ENCODE measurements at places on chromosomes 1 and 21.

GRCh38 chr1:5572794-5573193, 419.4 kb downstream of the NPHP4 start:
- no peak for DNase-seq

DNA sequence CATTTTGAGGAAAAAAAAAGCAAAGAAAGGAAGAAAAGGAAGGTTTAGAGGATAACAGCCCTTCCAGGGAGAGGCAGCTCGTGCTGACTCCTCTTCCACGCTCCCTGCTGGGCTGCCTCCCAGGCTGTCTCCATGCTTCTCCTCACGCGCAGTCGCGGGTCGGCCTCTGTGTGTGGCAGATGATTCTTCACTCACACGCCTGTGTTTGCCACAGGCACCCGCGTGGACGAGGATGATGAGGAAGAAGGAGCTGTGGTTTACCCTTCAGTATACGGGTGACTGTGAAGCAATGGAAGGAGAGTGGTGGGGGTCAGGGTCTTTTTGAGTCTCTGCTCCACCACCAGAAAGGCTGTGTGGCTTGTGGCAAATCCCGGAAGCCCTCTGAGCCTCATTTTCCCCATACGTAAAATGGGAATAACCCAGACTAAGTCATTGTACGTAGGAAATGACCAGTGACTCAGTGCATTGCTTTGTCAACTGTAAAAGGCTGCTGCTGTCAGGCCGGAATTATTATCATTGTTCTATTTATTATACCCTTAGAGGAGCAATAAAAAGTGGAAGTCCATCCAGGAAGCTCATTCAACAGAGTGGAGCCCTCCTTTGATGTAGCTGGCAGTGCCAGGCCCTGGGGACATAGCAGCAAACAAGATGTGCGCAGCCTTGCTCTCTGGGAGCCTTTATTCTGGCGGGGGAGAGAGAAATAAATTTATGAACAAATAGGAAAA, 11.9 kb upstream of the SH2D2A start:
- DNase-seq, result no peak

- no peak for DNase-seq
Measured at GRCh38 chr1:171904778-171905450, 63.6 kb downstream of the DNM3 start.

GRCh38 chr1:156696755-156697154, 8.6 kb downstream of the CRABP2 start:
- no peak for DNase-seq

DNA sequence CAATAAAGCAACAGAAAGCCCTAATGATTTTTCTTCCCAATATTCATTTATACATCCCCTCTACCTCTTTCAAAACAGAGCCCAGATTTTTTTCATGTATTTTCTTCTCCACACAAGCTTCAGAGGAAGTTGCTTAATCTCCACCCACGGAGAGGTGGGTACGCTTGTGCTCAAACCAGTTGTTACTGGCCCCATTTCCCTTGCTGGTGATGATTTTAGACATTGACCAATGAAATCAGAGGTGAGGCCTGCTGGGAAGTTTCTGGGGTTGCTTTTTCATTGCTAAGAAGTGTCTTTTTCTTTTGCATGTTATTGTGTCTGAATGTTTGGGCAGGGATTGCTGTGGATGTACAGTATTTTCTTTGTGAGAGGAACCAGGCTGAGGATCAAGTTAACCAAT, 448.1 kb upstream of the B3GALT2 start:
- DNase-seq, result peak; percentile 22

DNA sequence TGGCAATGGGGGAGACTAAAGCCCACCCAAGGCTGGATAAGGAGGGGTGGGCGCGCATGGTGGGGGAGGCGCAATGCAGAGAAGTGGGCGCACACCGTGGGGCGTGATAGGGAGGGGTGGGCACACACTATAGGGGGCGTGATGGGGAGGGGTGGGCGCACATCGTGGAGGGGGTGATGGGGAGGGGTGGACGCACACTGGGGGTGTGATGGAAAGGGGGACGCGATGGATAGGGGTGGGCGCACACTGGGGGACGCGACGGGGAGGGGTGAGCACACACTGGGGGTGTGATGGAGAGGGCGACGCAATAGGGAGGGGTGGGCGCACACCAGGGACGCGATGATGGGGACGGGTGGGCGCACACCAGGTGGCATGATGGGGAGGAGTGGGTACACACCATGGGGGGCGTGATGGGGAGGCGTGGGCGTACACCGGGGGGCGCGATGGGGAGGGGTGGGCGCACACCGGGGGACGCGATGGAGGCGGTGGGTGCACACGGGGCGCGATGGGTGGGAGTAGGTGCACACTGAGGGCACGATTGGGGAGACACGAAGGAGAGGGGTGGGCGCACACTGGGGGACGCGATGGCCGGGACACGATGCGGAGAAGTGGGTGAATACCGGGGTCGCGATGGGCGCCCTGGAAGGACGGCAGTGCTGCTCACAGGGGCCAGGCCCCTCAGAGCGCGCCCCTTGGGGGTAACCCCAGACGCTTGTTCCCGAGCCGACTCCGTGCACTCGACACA, 929 bp downstream of the SUMO3 start:
- no peak for DNase-seq

- peak; percentile 62 for DNase-seq
Measured at GRCh38 chr1:82565546-82565945, 764.8 kb downstream of the ADGRL2 start.

GRCh38 chr1:202964791-202965410, 2.2 kb downstream of the CYB5R1 start:
- DNase-seq, result peak; percentile 78

GRCh38 chr1:66984491-66984890, 59.7 kb downstream of the MIER1 start:
- DNase-seq, result no peak

DNA sequence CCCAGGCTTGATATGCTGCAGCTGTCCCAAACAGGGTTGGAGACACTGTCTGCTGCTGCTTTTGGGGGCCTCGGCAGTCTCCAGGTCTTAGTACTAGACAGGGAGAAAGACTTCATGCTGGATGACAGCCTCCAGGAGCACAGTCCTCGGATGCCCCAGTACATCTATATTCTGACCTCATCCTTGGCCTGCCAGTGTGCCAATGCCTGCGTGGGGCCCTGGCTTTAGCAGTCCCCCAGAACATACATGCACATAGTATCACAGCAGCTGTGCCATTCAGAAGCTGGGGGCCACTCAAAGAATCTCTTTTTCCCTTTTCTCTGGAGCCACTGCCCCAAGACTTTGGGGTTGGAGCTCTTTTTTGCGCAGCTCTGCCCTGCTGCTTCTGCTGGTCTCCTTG, 4.4 kb upstream of the ZSCAN20 start:
- no peak for DNase-seq

DNA sequence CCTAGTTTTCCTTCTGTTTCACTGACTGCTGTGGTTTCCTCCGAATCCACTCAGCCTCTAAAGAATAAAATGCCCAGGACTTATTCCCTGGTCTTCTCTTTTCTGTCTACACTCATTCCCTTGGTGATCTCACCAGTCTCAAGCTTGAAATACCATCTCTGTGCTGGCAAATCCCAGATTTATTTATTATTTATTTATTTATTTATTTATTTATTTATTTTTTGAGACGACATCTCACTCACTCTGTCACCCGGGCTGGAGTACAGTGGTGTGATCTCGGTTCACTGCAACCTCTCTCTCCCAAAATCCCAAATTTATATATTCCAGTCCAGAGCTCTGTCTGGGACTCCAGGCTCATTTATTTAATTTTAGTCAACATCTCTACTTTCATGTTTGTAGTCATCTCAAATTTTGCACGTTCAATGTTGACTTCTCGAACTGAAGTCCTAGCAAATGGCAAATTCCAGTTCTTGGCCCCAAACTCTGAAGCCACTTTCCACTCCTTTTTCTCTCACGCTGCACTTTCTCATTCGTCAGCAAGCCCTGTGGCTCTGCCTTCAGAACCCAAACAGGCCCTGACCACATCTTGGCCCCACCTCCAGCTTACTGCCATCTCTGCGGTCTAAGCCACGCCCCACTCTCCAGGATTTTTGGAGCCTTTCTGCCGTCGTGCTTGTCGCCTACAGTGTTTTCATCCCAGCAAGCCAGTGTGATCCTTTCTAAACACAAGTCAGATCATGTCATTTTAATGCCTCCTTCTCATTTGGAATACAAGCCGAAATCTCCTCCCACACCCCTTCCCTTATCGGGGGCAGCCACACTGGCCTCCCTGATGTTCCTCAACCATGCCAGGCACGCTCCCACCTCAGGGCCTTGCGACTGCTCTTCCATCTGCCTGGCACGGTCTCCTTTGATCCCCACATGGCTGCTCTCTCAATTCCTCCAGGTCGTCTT, 14.2 kb upstream of the TENT5B start:
- DNase-seq, result peak; percentile 58

DNA sequence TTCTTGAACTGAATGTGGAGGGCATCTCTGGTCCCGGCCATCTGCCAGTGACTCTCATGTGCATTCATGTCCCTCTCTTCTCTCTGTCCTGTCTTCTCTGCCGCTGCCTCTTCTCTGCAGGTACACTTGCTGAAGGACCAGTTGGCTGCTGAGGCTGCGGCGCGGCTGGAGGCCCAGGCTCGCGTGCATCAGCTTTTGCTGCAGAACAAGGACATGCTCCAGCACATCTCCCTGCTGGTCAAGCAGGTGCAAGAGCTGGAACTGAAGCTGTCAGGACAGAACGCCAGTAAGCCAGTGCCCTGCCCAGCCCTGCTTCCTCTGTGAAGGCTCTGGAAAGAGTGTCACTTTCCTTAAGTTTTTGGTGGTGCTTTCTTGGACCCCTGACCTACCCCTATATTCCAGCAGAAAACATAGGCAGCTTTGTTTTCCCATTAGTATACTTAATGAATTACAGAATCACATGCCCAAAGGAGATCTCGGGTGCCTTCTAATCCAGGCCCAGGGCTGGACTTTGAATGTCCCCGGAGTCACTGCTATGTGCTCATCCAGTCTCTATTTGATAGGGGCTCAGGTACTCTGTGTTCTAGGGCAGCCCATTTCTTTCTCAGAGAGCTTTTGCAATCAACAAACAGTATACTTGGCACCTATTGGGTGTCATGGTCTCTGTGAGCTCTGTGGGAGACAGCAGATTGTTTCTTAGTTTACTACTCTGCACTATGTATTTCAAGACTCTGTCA, 11.2 kb downstream of the SPATA46 start:
- DNase-seq, result no peak

- no peak for DNase-seq
Measured at GRCh38 chr1:211231873-211232272, 27.3 kb upstream of the RCOR3 start.

- no peak for DNase-seq
Measured at GRCh38 chr21:22201126-22201525, 1202.9 kb downstream of the NCAM2 start.

GRCh38 chr1:190739926-190740325, 262.3 kb upstream of the BRINP3 start:
- DNase-seq, result peak; percentile 4

GRCh38 chr1:70333245-70333644, 21.3 kb downstream of the ANKRD13C start:
- no peak for DNase-seq

- peak; percentile 62 for DNase-seq
Measured at GRCh38 chr1:180231506-180231921, 1.4 kb downstream of the LHX4 start.

GRCh38 chr1:89310505-89310904, 37.8 kb upstream of the GBP5 start:
- DNase-seq, result peak; percentile 56

DNA sequence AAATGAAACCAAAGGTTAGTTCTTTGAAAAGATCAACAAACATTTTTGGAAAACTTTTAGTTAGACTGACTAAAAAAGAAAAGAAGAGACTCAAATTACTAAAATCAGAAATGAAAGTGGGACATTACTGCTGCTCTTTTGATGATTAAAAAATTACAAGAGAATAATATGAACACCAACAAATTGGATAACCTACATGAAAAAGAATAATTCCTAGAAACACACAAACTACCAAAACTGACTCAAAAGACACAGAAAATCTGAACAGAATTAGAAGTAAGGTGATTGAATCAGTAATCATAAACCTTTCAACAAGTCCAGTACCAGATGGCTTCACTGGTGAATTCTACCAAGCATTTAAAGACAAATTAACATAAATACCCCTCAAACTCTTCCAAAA, 5.6 kb downstream of the KIFAP3 start:
- no peak for DNase-seq

GRCh38 chr1:28510273-28510969, 4.6 kb downstream of the RCC1 start:
- DNase-seq, result peak; percentile 63

DNA sequence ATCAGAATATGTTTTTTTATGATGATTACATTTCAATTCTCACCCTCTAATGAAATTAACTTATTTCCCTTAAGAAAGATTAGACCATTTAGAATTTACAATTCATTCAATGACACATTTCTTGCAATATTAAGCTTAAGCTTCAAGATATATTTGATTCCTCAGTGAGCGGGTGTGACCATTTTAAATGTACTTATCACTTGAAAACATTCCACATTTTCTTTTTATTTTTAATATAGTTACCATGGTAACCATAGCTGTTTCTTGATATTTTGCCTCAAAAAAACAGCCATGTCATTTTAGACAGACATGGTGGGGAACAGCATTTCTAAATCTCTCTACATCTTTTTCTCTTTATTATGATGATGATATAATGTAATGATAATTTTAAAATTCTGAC, 1029.0 kb upstream of the B3GALT2 start:
- no peak for DNase-seq

- no peak for DNase-seq
Measured at GRCh38 chr1:81463936-81464837, 336.5 kb upstream of the ADGRL2 start.

DNA sequence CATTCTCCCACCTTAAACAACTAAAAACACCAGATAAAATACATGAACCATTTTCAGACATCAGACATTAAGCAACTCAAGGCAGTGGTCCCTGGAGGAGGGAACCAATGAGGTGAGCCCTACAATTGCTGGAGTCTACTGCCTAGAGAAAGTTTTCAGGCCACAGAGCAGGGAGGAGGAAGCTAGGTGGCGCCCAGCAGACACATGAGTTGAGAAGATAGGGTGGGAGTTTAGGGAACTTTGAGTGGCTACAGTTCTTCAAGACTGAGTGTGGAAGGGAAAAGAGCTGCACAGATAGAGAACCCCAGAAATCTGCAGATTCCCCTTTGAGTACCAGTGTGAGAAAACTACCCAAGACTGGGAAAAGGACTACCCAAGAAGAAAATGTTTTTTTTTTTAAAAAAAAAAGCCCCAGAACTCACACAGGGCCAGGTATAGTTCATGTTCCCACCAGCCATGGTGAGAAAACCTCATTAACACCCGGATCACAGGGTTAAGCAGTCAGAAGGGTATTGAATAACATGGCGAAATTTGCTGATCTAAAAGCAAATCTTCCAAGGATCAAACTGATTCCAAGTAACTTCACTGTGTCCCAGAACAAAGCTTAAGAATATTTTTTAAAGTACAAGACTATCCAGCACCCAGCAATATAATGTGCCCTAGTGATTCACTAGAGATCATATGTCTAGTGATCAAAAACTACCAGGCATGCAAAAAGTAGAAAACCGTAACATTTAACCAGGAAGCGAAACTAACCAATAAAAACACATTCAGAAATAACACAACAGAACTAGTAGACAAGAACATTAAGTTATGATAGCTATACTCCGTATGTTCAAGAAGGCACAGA, 12.0 kb downstream of the ALDH9A1 start:
- DNase-seq, result no peak
